HFF-Myc (cell line): ENCODE measurements at places on chromosomes 6 and 20.

GRCh38 chr20:31821427-31821826 is 2.3 kb downstream of the MYLK2 start:
- DNase-seq = no peak

DNA sequence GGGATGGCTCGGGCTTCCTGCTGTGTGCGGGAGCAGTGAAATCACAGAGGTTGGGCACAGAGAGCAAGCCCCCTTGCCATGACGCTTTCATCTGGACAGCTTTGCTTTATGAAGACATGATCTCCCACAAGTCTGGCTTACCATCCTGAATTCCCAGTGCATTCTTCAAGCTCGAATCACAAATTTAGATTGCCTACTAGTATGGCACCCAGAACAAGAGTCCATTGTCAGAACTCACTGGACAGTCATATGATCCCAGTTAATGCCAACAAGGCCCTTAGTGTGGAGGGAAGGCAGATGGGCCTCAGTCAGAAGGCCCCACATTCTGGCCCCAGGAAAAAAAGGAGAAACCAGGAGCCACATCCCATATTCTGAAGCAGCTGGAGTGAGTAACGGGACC is 147.3 kb upstream of the FOXQ1 start:
- DNase-seq = no peak

DNA sequence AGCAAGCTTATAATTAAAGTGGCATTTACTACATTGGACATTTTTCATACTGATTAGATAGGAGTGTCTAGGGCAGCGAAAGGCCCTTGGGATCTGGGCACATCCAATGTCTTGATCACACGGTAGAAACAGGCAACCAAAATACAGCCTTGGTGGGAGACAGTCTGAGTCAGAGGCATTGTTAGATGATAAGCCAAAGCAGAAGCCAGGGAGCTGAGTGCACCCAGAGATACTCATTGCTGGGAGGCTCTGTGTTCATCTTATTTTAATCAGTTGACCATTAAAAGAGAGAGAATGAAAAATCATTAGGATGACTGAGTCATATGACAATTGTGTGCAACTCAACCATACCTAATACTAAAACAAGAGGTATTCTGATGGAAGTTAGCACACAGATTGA is 109.5 kb downstream of the LCA5 start:
- DNase-seq = no peak

DNA sequence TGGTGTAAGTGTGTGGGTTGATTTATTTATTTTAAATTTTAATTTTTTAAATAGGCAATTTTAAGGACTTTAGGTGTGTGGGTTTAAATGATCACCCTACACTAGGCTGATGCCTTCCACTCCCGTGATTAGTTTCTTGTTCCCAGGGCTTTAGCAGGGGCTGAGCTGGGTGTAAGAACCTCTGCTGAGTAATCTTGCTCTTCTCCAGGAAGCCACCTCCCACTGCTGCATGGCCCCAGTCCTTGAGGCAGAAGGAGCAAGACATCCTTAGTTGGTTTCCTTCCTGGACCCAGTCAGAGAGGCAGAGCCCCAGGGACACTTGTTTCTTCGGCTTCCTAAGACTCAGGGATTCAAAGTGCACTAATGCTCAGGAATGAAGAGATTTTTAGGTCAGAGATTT is 19.8 kb upstream of the CDC5L start:
- DNase-seq = no peak

DNA sequence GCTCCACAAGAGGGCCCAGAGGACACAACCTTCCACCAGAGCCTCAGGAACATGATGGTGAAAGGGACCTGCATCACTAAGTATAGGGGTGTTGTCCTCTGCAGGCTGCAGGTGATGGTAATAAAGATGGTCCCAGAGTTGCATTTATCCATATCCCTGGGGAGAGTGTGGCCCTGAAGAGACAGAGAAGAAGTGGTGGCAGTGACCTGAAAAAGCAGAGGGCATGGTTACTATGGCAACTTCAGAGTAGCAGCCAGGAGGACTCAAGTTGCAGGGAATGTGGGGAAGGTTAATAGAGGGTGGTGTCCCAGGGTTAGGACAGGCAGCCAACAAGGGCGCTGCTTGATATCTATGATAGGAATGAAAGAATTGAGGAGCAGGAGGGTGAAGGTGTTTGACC is 57.1 kb downstream of the HLA-A start:
- no peak for DNase-seq

DNA sequence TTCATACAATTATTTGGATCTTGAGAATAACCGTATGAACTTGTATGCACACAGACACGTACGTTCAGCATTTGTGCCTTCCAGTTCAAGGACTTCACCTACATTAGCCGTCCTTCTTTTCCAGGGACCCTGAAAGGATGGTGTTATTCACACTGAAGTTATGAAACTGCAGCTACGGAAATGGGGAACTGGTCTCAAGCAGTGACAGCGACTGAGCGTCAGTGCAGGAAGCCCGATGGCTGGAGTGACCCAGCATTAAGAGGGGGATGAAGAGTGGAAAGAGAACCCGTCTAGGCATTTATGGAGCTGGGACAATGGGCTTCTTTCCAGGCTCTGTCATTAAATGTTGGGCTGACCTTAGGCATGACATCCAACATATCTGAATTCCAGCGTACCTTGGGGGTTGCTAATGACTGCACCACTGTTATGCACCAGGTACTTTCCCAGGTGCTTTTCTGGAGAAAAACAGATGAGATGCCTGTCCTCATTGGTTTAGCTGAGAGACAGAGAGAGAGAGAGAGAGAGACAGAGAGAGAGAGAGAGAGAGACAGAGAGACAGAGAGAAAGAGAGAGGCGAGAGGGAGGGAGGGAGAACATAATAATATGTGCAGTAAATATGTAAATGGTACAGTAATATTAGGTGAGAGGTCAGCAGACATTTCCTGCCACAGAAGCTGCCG is 204.7 kb upstream of the EXOC2 start:
- DNase-seq = no peak

- peak; percentile 50 for DNase-seq
These were observed 111.4 kb upstream of the ARMC2 start for GRCh38 chr6:108736832-108737231.

DNA sequence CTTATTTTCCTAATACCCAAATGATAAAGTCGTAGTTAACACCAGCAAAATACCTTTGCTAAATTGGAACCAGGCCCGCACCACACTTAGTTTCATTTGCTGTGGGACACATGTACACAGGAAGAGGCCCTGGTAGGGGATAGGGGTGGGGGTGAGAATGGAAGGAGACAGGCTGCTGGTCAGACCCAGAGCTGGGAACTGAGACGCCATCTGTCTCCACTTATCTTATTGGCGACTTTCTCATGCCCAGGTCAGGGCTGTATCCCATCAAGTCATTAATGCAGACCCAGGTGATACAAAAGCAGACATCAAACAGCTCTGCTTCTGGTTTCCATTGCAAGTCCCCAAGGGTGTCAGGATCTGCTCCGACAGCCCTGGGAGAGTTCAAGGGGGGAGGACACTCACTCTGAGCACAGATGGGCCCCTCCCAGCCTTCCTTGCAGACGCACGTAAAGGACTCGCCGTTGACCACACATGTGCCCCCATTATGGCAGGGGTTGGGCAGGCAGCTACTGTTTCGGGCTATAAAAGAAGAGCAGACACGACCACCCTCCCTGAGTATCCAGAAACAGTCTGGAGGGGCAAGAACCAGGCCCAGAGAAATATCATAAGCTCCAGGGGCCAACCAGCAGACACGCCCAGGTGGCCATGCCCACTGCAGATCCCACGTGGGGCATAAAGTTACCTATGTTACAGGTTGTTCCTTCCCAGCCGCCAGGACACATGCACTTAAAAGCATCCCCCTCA is 29.2 kb downstream of the JAG1 start:
- no peak for DNase-seq

GRCh38 chr6:3751730-3752530 is 417 bp upstream of the PXDC1 start:
- no peak for DNase-seq

GRCh38 chr6:124512431-124512830 is 449.8 kb upstream of the RNF217 start:
- no peak for DNase-seq

DNA sequence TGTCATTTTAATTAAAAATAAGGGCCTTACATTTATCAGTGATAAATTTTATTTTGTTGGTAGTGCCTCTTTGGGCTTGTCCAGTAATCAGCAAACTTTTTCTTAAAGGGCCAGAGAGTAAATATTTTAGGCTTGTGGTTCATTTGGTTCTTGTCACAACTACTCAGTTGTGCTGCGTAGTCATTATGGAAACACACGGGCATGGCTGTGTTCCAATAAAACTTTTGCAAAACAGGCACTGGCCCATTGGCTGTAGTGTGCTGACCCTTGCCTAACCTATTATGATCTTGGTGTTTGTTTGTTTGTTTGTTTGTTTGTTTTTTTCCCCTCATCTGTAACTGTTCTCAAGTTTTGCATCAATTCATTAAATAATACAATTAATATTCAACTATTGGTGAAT is 19.4 kb downstream of the TBPL1 start:
- no peak for DNase-seq
